ENCODE measurements at places on chromosomes 2 and 18.

- no peak for DNase-seq
Measured at GRCh38 chr2:210617732-210618330, 61.4 kb downstream of the CPS1 start.

DNA sequence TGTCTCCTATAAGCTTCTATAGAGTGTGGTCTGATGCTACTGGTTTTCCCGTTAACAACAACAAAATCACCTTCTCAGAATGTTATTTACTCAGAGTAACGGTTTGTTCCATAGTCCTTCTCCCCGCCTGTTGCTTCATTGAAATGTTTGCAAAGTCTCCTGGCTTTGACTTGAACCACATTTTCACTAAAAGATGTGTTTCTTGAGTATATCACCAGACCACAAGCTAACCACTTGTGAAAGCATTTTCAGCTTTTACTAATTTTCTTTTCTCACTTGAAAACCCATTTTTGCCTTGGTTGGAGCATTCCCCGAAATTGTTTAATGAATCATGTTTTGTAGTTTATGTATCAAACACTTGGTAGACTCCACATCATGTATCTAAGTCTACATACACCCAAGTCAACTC is 121.2 kb downstream of the DPP4 start:
- DNase-seq, result no peak

DNA sequence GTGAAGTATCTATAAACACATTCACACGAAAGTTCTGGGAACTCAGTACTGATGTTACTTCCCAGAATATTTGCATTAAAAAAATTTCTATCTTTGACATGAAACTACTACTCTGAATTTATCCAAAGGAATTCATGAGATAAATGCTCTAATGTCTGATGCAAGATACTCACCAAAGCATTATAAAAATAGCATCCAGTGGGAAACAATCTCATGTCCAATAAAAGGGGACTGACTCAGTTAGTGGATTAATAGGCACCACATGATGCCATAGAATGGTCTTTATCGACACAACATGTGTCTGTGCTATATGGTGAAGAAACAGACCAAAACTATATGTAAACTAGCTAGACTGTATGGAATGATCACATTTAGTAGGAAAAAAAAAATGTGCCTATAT is 33.9 kb downstream of the LAMA3 start:
- DNase-seq, result no peak

GRCh38 chr2:69017835-69018234 is 4.9 kb downstream of the ANTXR1 start:
- no peak for DNase-seq

- no peak for DNase-seq
Measured at GRCh38 chr2:130864830-130865800, 28.4 kb downstream of the ARHGEF4 start.

GRCh38 chr2:127569666-127570065 is 34.2 kb downstream of the MYO7B start:
- no peak for DNase-seq

GRCh38 chr2:95053543-95053942 is 28.0 kb downstream of the MAL start:
- no peak for DNase-seq

DNA sequence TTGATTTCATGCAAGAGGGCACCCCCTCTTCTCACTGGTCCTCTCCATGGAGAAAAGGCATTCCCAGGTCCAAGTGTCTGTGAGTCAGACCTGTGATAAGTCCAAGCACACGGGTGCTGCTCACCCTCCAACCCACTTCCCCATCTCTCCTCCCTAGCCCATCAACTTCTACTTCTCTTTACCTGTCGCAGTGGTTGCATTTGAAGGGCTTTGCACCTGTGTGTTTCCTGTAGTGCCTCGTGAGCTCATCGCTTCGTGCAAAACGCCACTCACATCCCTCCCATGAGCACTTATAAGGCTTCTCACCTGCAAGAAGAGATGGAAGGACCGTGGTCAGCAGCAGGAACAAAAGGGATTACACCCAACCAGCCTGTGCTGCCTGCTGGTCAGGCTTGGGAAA is 77.5 kb downstream of the KLF7 start:
- DNase-seq, result no peak

GRCh38 chr2:12637754-12638153 is 79.0 kb upstream of the TRIB2 start:
- DNase-seq, result no peak

DNA sequence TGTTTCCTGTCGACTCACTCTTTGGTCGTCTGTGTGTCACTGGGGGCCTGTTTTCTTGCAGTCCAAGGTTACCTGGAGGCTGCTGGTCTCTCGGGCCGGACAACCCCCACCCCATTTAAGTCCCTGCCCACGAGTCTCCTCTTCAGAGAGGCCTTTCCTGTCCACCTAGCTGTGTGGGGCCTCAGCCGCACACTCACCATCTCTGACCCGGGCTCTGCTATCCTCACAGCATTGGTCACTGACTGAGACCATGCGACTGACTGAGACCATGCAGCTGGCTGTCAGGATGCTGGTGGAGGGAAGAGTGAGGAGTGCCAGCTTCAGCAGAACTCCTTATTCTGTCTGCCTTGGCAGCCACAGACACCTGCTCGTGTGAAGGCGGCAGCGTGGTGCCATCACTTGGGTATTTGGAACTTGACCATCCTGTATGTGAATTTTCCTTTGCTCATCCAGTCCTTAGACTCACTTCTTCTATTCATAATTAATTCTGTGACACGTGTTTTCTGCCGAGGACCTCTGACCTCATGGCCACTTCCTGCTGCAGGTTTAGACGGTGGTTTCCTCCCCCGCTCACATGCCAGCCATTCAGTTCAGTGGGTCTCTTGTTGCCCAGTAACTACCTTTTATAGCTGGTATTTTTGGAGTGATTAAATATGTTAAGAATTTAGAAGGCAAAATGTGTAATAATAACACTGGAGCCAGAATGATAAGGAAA is 47.5 kb upstream of the ASB1 start:
- DNase-seq, result no peak

GRCh38 chr2:181885096-181885495 is 6.4 kb upstream of the ITPRID2 start:
- DNase-seq, result no peak

GRCh38 chr2:152962446-152962845 is 244.0 kb downstream of the ARL6IP6 start:
- no peak for DNase-seq

- DNase-seq, result no peak
Measured at GRCh38 chr2:180734382-180734781, 246.0 kb upstream of the UBE2E3 start.

- DNase-seq, result no peak
Measured at GRCh38 chr2:111225856-111226255, 105.1 kb downstream of the BCL2L11 start.

DNA sequence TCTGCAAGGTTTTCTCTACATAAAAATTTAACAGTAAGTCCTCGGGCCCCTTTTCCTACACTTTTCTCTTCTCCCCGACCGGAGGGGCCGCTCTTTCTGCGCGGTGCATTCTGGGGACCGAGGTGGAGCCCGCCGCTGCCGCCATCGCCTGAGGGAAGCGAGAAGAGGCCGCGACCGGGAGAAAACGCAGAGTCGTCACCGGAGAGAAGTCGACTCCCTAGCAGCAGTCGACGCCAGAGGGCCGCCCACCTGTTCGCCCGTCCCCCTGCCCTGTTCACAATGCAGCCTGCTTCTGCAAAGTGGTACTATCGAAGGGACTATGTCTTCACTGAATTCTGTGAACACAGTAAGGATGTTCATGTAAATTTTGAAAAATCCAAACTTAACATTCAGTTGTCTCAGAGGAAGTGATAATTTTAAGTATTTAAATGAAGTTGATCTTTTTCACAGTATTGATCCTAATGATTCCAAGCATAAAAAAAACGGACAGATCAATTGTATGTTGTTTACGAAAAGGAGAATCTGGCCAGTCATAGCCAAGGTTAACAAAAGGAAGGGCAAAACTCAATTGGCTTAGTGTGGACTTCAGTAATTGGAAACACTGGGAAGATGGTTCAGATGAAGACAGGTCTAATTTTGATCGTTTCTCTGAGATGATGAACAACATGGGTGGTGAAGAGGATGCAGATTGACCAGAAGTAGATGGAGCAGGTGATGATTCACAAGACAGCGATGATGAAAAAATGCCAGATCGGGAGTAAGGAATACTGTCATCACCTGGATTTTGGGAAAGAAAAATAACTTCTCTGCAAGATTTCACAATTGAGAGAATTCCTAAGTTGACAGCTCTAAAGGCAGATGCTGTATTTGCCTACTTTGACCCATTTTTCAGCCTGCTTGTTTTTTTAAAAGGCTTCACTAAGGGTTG is 55.8 kb downstream of the ASXL2 start:
- no peak for DNase-seq

GRCh38 chr18:22977847-22978701 is 44.9 kb downstream of the RBBP8 start:
- DNase-seq, result no peak

- DNase-seq, result no peak
Measured at GRCh38 chr2:240427729-240428128, 7.7 kb upstream of the GPC1 start.

DNA sequence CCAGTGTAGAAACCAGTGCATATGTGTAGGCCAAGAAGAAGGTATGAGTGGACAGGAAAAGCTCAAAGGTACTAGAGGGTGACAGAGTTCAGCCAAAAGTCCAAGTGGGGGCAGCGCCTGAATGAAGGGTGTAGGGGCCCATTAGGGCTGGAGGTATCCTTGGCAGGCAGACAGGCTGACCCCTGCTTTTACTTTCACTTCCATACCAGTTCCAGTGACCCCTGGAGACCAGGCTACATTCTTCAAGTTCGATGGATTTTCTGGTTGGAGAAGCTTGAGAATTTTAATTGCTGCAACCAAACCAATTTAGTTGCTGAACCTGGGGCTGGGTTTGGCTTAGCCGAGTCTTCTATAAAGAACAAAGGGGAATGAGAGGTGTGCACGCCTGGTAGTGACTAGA is 42.3 kb upstream of the MRPL33 start:
- no peak for DNase-seq

DNA sequence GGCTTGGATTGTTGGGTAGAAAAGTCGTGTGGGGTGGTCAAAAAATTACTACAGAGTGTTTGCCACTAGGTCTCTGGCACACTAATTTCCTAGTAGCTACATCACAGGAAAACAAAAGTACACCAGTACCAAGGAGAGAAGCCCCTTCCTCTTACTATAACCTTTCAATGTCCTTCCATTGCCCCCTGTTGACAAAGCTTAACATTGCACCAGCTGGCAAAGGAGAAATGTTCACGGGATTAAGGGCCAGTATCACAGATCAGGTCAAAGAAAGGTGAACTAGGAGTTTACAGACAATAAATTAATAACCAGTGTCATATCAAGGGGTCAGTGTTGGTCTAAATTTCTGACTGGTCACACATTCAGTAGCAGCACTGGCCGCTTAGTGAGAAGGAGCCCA is 1139.6 kb upstream of the FAM98A start:
- DNase-seq, result no peak

DNA sequence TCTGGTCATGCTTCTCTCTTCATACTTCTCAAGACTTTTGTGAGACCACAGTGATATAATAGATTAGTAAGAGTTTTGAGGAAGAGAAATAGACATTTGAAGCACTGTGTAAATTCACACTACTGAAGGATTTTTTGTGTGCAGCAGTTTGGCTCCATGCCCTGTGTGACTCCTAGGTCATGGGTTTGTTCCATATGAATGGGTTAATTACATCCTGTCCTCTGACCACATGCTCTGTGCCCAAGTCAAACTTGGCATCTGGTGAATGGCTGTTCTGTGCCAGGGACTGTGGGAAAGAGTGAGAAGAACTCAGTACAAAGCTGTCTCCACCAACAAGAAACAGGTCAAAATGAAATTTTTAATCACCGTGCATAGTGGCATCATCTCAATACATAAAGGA is 304.0 kb downstream of the LNPK start:
- no peak for DNase-seq

DNA sequence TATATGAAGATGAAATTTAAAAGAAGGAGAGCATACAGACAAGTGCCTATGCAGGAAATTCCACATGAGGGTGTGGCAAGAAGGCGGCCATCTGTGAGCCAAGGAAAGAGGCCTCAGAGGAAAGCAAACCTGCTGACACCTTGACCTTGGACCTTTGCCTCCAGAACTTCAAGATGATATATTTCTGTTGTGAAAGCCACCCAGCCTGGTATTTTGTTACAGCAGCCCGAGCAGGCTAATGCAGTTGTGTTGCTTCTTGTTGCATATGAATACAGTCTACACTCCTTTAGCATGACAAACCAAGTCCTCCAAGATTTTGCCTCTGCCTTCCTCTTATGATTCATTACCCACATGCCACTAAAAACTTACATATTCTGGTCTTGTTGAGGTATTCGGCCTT is 374.8 kb upstream of the TRIB2 start:
- no peak for DNase-seq

- peak; percentile 42 for DNase-seq
Measured at GRCh38 chr18:10213526-10213925, 240.9 kb upstream of the APCDD1 start.

DNA sequence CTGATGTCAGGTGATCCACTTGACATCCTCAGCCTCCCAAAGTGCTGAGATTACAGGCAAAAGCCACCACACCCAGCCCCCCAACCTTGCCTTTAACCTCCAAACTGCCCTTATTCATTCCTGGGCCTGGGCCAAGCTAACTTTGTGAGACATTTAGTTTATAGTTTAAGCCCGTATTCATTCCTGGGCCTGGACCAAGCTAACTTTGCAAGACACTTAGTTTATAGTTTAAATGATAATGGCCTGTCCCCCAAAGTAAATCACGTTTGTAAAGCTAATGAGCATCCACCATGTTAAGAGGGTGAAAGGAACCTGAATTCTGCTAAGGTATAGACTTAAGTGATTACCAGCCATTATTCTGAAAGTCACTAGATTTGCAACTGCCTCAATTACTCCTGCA is 68.7 kb downstream of the NEURL3 start:
- no peak for DNase-seq

DNA sequence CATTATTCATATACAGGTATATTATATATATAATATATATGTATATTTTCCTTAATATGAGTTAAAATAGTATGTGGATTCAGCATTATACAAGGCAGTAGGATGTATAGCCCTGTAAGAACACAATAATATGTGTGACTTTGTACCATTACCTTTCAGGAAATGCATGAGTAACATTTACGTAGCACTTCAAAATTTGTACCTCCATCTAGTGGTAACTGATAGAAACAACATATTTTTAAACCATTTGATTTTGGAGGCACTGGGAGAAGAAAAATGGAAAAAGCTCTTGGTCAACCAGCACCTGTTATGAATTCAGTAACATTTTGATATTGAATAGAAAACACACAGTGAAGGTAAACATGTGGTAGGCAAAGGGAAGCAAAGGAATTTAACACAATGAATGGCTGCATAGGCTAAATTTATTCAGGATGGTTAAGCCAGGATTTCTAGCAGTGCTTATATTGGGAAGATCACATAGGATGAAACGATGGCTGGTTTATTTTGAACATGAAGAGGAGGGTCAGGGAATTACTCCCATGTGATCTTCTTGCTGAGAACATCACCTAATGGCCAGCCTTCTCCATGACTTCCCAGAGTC is 565.5 kb downstream of the CCDC85A start:
- DNase-seq, result no peak
